ENCODE measurements at places on chromosomes 1 and 21.

GRCh38 chr1:39835935-39836594 lies 47.2 kb downstream of the TRIT1 start:
- no peak for DNase-seq

GRCh38 chr1:231057410-231057809 lies 17.4 kb upstream of the FAM89A start:
- DNase-seq: no peak

GRCh38 chr21:17545007-17545406 lies 32.2 kb downstream of the CXADR start:
- no peak for DNase-seq

- peak; percentile 69 for DNase-seq
Measured at GRCh38 chr1:226061841-226062557, 517 bp upstream of the H3-3A start.

DNA sequence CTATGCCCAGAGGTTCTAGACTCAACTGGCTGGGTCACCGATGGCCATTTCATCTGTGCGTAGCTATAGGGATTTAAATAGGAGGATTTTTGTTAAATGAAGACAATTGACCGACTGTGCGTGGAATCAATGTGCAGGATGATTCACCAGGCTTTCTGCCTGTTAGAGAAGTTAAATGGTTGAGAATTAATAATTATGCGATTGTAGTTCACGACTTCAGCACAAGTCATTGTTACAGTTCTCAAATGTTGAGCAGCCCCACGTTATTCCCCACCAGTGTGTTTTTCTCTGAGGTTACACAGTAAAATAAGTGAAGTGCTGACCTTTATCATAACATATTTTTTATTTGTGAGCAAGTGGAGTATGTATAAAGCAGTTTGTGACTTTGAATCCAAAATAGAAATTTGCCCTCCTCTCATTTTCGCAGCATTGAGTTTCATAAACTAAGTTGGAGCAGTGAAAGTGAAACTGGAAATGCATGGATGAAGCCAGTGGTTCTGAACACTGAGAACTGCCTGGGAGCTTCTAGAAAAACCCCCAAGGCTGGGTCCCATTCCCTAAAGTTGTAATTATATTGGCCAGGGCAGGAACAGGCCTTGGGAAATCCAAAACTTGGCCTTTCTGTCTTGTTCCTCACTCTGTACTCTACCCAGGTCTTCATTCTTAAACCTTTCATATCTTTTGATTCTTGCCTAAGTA lies 102.6 kb downstream of the GALNT2 start:
- no peak for DNase-seq

GRCh38 chr1:233144434-233144833 lies 151.1 kb downstream of the PCNX2 start:
- no peak for DNase-seq

DNA sequence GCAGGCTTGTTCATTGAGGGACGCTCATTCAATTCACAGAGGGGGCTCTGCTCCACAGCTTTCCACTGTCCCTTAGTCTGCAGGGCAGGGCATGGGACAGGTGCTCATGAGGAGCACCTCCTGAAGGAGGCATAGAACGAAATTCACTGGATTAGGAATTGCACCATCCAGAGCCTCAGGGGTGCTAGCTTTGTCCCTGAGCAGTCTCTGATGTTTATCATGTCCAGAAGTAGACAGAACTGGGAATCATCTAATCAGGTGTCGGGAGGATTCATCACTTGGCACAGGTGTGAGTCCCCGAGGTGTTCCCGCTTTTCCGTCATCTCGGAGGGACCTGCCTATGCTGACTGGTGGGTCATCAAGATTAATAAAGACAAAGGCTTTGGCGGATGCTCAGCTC lies 321.4 kb downstream of the AJAP1 start:
- no peak for DNase-seq

DNA sequence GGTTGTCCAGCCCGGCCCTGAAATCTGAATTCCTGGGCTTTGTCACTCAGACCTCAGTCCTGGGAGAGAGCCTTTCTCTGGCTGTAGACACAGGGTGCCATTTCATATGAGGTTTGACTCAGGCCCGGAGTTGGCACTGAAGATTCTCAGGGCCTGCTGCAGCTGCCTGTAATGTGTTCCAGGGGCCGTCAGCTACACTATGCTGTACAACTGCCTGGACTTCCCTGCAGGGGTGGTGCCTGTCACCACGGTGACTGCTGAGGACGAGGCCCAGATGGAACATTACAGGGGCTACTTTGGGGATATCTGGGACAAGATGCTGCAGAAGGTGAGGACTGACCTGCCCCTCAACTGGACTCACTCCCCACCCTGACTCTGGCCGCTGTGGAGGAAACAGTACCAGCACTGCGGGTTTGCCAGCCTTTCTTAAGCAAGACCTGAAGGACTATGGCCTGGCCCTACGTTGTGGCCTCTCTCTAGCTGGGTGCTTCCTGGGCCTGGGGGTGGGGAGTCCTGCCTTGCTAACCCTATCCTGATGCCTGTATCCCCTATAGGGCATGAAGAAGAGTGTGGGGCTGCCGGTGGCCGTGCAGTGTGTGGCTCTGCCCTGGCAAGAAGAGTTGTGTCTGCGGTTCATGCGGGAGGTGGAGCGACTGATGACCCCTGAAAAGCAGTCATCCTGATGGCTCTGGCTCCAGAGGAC lies 18.9 kb downstream of the FAAH start:
- no peak for DNase-seq

- DNase-seq: no peak
Measured at GRCh38 chr1:237387144-237387505, 345.1 kb downstream of the RYR2 start.

- no peak for DNase-seq
Measured at GRCh38 chr1:101178688-101179491, 57.9 kb upstream of the S1PR1 start.

- DNase-seq: no peak
Measured at GRCh38 chr1:16938351-16939321, 16.9 kb downstream of the CROCC start.

GRCh38 chr1:116078699-116079223 lies 32.4 kb upstream of the MAB21L3 start:
- DNase-seq: no peak

GRCh38 chr1:82486468-82486867 lies 685.7 kb downstream of the ADGRL2 start:
- no peak for DNase-seq

DNA sequence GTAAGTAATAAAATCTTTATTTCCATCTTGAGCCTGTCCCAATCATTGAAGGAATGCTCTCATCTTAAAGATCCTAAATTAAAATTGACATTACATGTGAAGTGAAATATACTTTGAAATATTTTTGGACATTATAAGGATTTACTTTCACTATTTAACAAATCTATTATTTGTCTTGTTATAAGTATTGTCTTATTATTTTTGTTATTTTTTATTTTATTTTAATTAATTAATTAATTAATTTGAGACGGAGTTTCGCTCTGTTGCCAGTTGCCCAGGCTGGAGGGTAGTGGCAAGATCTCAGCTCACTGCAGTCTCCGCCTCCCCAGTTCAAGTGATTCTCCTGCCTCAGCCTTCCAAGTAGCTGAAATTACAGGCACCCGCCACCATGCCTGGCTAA lies 343.2 kb downstream of the DPYD start:
- no peak for DNase-seq

DNA sequence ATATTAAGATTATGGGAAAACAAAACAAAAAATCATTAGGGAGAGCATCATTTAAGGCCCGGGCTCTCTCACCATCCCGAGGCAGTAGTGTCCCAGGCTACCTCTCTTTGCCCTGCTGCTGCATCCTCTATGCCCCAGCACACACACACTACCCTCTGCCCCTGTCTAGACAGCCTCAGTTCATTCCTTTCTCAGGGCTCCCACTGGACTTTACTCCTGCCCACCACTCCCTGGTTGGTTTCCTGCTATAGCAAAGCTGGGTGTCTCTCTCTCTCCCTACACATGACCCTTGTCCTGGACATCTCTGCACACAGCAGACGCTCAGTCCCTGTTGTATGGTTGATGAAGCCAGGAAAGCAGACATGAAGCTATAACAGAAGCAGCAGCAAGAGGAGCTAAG lies 30.7 kb downstream of the GNG12 start:
- no peak for DNase-seq

- no peak for DNase-seq
Measured at GRCh38 chr1:34918977-34919561, 10.4 kb downstream of the DLGAP3 start.

- DNase-seq: no peak
Measured at GRCh38 chr1:209434631-209435217, 148.8 kb upstream of the CAMK1G start.

DNA sequence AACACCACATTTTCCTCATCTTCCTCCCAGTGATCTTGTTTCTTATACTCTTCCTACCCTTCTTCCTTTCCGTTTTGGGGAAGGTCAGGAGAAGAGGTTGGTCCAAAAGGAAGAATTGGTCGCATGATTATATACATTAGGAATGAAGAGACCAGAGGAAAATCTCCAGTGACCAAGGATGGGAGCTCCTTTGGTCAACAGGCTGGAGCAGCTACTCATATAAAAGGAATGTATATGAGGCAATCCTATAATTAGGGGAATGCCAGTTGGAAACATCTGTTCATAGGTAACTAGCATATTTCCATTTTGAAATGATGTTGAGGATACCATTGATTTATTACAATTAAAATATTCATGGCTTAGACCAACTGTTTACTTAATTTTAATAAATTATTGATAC lies 114.5 kb downstream of the LRRC40 start:
- peak; percentile 35 for DNase-seq

DNA sequence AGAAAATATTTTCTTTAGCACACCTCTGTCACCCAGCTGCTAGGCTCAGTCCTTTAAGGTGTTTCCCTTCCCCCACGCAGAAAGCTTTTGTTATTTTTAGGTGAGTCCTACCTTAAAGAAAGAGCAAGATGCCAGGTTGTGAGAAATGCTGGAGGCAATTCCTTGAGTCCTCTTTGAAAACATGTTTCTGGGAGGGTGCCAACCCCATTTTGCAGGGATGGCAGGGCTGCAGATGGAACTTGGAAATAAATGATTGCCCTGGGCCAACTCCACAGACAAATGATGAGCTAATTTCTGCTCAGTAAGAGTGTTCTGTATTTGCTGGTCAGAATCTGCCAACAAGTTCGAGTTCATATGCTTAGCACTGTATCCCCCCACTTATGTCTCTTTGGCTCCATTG lies 119.2 kb upstream of the RAB3GAP2 start:
- no peak for DNase-seq

DNA sequence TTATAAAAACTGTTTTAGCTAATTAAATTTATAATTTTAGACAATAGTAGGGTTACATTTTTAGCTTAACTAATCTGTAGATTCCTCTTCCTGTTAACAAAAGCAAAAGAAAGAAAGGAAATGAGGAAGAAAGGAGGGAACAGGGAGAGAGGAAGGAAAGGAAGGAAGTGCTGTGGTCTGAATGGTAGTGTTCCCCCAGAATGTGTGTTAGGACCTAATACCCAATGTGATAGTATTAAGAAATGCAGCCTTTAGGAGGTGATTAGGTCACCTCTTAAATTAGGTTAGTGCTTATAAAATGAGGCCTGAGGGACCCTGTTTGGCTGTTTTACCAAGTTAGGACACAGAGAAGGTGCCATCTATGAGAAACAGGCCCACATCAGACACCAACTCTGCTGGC lies 136.9 kb upstream of the SAMSN1 start:
- DNase-seq: no peak

GRCh38 chr1:209398313-209398991 lies 185.1 kb upstream of the CAMK1G start:
- DNase-seq: peak; percentile 96

GRCh38 chr1:11731691-11732283 lies 4.1 kb upstream of the AGTRAP start:
- peak; percentile 67 for DNase-seq

Data from H4 (cell line).